ENCODE measurements at places on chromosomes 4 and X.

GRCh38 chr4:175460414-175460813 is 351.6 kb downstream of the GPM6A start:
- no peak for DNase-seq

DNA sequence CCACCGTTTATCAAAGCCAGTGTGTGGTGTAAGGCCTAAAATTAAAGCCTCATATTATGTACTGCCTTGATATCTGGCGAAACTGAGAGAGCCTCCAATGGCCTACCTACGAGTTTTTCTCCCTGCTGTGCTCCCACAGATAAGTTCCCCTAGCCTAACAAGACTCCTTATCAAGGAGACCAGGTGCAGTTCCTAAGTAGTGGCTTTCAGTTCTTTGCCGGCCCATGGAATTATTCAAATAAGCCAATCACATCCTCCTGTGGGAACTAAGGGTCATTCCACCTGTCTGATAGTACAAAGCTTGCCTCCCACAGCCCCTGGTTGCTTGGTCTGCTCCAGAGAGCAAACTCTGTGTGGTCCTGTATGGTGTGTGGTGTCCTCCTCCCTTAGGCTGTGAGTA is 99.8 kb upstream of the TEX13C start:
- DNase-seq, result no peak

DNA sequence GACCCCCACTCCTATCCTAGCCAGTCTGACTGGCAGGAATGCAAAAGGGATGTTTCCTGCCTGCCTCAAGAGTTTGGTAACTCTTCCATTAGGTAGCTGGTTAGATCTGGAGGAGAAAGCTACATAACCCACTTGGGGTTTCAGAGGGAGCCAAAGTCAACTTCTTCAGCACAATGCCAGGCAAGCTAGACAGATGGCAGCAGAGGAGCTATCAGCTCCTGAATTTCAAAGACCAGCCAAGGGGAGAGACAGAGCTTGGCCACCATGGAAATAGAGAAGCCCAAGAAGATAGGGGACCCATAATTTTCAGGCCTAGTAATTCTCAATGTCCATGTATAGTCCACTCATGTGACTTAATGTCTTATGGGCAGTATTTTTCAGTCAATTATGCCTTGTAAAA is 56.4 kb downstream of the PGRMC1 start:
- DNase-seq, result no peak

DNA sequence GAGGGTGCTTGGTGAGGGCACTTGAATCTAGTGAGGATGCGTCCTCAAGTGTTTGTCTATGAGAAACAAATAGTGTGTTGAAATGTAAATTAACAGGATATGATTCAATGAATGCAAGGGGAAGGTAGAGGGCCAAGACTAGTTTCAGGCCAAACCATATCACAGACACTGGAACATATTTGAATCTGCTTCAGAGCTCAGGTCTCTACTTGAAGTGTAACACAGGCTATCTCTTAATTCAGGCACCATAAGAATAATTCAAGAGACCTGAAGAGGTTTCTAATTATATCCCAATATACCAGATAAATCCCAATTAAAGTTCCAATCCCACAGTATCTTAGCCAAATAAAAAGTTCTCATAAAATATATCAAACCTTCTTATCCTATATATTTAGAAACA is 146.5 kb upstream of the INTU start:
- no peak for DNase-seq

DNA sequence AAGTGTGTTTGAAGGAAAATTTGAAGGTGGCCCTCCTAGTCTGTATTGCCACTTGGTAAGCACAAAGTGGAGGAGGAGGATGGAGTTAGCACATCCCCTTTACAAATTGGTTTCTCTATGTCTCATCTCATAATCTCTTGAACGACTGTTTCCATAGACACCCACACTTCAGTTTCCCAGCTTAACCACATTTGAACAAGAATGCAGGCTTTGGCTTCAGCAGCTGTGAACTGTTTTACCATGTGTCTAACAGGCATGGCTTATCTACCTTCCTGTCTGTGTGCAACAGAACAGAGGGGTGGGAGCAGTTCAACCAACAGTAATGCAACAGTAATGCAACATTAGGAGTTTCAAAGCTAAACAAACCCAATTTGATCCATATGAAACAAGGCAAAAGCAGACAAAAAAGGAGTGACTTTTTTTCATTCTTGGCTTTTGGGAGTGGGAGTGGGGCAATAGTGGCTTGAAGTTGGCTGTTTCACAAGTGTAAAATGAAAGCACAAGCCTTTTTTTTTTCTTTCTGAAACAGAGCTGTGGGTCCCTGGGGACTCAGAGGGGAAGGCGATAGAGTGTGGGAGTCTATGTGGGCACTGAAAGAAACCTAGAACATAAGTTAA is 108.0 kb downstream of the ITM2A start:
- no peak for DNase-seq

- no peak for DNase-seq
Observed at GRCh38 chrX:132033166-132033565, 10.1 kb downstream of the STK26 start.

- no peak for DNase-seq
Observed at GRCh38 chrX:11328134-11328533, 34.9 kb downstream of the AMELX start.

GRCh38 chr4:116118221-116118620 is 967.2 kb downstream of the TRAM1L1 start:
- DNase-seq, result no peak

DNA sequence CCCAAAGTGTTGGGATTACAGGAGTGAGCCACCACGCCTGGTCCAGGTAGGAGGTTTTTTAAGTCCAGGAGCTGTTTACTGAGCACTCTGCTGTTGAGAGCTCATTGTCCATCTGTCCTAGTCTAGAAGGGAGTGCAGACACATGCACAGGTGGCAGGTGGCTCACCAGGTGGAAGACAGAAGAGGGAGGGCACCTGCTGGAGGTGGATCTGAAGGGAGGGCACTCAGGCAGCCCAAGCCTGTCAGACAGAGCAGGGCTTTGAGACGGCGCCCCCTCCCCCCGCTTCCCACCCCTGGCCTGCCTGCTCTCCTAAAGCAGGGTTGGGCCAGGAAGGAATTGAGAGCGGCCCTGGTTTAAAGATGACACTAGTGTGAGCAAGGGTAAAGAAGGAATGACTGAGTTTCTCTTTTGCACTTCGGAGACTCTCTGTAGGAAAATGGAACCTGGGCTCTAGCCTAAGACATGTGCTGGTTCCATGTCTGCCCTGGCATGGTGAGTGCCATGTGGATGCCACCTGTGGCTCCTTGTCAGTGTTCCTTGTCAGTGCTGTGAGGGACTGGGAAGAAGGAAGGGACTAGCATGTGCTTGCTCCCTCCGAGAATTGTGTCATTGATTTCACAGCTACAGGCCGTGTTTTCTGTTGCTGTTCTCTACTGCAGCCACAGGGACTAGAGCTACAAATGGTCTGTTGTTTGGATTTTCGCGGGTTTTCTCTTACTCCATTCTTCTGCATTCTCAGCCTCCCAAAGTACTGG is 108.6 kb downstream of the TNIP2 start:
- no peak for DNase-seq

DNA sequence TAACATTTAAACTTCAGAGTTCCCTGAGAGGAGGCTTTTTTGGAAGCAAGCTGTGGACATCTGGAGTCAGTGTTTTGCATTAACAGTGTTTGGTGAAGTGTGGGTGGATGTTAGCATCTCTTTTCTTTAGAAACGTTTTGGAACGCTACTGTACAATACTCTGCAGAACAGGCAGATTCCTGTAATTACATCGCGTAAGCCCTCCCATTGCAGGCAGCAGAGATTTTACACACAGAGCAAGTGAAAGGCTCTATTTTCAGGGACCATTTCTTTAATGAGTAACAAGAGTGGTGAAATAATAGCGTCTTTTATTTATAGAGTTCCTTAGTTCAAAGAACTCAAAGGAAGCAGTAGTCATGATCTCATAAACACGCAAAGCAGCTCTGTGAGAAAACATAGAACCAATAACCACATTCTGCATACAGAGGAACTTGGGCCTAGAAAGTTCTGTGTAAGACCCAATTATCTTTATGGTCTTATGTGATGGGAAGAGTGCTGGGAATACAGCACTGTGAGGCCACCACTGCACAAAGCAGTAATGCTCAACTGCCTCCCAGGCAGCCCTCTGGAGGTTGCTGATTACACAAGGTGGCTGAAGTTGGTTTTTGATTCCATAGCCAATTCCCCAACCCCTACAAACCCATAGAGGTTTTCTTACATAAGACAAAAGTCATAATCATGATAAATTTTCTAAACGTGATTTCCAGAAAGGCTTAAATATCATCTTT is 298.7 kb upstream of the EPHA5 start:
- no peak for DNase-seq

GRCh38 chrX:24513416-24513815 is 48.3 kb downstream of the PDK3 start:
- DNase-seq, result no peak

GRCh38 chrX:100687546-100687945 is 43.5 kb downstream of the SRPX2 start:
- no peak for DNase-seq

- no peak for DNase-seq
Observed at GRCh38 chr4:180635281-180635680, 1607.9 kb upstream of the TENM3 start.

DNA sequence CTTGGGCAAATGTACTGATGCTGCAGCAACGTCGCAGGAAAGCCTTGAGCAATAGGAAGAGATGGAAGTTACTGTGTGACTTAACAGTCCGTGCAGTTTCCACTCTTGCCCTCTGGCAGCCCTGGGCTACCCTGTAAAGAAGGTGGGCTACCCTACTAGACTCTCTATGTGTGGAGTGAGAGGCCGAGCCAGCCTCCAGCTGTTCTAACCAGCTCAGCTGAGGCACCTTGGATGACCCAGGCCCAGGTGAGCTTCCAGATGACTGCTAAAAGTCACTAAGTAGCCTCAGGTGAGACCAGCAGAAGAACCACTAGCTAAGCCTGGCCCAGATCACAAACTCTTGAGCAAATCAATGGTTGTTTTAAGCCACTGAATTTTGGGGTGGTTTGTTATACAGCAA is 34.9 kb upstream of the PPP2R2C start:
- no peak for DNase-seq

DNA sequence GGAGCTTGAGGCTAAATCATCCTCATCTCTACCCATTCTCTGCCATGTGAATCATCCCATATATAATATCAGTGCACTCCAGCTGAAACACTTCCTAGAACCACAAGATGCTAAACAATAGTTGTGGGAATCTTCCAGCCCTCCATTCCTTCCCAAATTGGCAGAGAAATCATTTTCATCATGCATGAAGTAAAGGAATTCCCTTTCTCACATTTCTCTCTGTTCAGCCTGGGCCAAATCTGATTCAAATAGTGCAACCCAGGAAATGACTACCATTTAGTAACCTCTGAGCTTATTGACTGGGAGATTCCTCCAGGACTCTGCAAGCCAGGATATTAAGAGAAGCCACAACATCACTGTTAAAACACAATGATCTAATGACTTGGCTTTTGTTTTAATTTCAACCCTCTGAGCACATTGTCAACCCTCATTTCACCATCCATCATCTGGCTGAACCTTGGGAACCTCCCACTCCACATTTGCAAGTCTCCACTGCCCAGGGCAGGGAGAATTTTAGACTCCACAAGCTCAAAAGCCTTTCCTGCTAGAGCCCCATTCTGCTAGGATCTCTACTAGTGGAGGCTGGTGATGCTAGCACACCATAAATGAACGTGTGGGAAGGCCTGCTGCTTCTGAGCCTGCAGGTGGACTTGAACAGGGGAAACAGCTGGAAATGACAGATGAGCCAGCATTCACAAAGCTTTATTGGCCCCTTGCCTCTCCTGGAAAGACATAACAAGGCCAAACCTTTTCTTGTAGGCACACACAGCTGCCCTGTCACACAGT is 133.9 kb downstream of the TET2 start:
- no peak for DNase-seq

DNA sequence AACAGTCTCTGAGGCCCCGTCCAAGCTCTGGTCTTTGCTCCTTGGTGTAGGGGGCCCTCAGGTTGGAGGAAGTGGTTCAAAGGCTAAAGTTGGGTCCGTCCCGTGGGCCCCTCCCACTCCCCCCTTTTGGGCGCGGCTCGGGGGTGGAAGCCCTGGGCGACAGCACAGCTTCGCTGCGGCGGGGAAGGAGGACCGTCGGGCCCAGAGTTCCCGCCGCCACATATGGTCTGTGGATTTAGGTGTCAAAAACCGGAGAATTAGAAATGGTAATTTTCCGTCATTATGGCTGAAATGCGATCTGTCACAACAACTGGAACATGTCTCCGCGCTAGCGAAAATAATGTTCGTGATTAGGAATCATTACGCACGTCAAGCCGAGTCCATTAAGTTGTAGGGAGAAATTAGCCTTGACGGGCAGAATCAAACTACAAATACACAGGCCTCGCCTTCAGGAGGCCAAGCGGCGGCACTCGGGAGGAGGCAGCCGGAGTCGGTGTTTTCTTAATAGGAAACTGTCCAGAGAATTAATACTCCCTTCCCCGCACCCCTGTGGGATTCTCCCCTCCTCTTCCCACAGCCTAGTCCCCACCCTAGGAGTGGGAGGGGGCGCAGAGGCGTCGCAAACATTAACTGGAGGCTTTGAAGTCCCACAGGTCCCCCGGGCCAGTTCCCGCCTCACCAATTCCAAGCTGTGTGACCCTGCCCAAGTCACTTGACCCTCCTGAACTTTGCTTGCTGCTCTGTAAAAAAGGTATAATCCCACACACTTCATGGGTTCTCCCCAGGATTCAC is 15.0 kb downstream of the NKX3-2 start:
- DNase-seq, result no peak

- DNase-seq, result no peak
Observed at GRCh38 chr4:6591313-6591712, 16.3 kb downstream of the MAN2B2 start.

Measured in activated CD8-positive, alpha-beta memory T cell treated with anti-CD3 and anti-CD28 coated beads for 1 hour (primary cell).